ENCODE measurements at places on chromosomes 1 and 21.
A peak's percentile ranks its signal among the peaks of the same experiment; 100 is the strongest.

- peak; percentile 19 for DNase-seq
Measured at GRCh38 chr21:36788120-36788638, 89.3 kb downstream of the SIM2 start.

- DNase-seq: no peak
Measured at GRCh38 chr1:246128494-246129069, 378.5 kb downstream of the SMYD3 start.

DNA sequence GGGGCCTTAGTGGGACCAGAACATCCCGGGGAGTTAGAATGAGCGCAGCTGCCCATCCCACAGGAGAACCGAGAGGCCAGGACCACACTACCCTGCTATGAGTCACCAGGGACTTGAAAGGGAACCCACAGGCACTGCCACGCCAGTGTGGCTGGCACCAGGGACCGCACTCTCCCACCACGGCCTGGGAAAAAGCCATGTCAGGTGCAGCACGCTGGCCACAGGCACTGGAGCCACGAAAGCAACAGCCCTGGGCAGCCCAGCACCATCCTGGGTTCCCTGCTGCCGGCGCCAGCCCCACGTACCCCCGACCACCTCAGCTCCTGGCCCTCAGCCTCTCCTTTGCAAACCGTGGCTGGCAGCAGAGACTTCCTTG, 14.1 kb upstream of the TMEM240 start:
- DNase-seq: no peak

DNA sequence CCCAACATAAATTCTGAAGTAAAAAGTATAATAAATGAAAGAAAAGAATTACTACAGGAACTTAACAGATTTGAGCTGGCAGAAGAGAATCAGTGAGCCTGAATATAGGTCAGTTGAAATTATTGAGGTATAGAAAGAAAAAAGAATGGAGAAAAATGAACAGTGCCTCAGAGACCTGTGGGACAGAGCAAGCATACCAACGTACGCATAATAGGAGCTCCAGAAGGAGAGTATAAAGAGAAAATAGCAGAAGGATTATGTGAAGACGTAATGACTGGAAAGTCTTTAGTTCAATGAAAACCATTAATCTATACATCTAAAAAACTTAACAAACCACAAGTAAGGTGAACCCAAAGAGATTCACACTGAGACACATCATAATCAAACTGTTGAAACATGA, 261.8 kb downstream of the DYRK1A start:
- no peak for DNase-seq

DNA sequence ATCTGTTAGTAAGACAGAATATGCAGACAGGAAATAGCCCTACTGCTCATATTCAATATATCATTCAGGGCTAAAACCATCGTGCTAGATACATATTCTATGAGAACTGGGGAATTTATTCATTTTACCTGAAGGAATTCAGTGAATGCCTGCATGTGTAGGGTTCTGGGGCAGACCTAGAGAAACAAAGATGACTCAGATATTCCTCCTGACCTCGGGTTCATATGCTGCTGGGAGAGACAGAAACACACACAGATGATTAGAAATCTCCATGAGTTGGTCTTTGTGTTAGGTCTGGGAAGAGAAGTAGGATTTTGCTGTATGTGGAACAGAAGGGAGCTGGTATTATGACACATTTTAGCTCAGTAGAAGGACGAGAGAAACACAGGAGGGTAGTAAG, 176.5 kb upstream of the ST6GALNAC5 start:
- no peak for DNase-seq

DNA sequence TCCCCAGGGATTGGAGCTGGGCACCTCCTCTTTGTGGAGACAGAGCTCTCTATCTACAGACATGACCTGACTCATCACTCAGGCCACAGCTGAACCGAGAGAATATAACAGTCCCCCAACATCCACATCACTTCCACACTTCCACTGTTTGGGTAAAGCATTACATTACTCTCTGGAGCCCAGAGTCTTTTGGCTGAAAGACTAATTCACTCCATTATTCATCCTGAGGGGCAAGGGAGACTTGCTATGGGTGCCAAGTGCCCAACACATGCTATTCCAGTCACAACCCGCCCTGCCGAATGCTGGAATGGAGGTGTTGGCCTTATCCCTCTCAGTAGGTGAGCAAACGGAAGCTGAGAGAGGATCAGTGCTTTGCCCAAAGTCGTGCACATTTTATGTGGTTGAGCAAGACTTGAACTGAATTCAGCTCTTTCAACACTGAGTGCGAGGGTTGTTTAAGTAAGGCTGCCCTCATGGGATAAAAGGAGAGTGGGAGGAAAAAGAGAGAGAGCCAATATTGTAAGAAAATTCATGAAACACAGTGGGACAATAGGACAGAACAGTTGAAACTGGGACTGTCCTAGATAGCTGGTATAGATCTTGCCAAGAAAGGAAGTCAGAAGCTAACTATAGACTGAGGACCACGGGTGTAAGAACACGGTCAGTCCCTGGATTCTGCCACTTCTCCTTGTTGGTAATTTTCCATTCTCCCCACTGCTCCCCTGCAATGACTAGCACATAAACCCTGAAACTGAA, 13.5 kb upstream of the CHI3L1 start:
- DNase-seq: no peak

DNA sequence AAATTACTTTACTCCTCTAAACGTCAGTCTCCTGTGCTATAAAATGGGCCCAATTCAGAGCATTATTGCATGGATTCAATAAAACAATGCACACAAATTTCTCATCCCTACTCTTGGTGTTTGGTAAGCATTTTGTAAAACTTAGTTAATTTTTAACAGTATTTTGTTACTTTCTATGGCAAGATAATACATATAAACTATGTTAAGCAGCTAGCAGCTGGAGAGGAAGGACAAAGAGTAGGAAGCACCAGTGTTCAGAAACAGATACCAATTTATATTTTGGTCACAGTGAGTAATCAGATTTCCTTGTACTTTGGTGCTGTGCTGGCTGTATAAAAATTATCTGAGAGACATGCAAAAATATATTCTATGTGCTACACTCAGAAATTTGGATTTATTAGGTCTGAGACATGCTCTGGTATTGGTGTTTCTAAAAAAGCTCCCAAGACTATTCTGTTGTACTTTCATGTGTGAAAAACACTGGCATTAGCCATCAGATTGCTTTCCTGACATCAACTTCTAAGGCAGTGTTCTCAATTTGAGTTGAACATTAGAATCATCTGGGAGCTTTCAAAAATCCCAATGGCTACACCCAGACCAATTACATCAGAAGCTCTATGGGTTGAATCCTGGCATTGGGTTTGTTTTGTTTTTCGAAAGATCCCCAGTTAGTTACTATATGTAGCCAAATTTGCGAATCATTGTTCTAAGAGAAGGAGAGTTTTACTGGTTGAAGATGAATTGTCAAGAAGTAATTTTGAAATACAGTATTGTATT, 100.3 kb upstream of the C1orf87 start:
- DNase-seq: no peak

- no peak for DNase-seq
Measured at GRCh38 chr1:160399544-160400222, 681 bp upstream of the VANGL2 start.

DNA sequence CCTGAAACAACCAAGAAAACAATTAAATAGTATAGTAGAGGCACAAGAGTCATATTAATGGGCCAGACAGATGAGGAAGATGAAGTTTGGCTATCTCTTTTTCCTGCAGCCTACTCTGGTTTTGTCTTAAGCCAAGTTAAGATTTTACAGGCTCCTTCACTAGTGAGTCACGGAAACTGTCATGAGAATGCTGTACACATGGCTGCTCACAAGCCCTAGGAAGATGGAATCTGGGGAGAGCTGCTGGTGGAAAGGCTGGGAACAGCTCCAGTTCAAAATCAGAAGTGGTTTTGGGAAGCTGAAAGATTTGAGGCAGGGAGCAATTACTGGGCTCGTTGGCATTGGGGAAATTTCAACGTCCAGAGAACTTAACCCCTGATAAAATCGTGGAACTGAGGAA, 46.4 kb upstream of the S1PR1 start:
- peak; percentile 52 for DNase-seq

GRCh38 chr1:4086921-4087320, 186.8 kb upstream of the C1orf174 start:
- no peak for DNase-seq

DNA sequence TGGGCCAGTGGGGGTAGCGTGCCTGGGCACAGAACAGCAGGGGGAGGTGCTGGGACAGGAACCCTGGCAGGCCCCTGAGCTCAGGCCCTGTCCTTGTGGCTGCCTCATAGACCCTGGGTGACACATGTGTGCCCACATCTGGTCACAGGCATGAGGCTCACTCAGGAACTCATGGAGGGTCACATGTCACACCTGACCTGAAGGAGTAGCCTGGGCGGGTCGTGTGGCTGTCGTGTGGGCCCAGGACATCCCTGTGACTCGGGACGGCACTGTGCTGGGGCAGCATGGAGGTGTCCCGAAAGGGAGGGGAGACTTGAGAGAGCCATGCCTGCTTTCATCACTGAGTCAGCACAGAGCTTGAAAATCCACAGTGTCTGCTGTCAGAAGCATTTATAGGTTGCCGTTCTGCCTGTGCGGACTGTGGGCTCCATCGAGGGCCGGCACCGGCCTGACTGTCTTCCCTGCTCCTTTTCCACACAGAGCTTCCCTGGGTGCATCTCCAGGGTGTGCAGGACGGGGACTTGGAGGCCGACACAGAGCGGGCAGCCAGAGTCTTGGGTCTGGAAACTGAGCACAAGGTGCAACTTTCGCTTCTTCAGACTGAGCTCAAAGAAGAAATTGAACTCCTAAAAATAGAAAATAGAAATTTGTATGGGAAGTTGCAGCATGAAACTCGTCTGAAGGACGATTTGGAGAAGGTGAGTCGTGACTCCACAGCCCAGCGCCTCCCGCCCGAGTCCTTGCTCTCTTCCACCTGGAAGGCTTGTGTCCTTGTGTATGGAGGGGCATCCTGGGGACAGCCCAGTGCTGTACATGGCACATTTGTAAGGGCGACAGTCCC, 32.8 kb downstream of the PCNT start:
- no peak for DNase-seq

DNA sequence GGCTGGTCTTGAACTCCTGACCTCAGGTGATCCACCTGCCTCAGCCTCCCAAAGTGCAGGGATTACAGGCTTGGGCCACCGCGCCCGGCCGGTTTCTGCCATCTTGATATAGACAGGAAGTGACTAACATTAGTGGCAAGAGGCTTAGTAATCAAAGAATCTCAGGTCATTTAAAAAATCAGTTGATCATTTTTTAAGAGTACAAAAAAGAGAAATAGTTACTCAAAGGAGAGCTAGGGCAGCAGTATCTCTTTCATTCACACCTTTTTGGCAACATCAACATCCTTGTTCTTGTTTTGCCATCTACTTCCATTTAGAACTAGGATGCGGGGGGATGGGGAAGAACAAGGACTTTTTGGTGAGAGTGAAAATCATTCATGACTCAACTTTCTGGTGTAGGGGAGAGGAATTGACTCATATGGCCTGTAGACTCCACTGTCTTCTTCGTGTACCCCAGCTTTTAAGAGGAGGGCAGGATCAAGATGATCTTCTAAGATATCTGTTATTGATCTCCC, 8.8 kb downstream of the FCRLB start:
- DNase-seq: no peak

DNA sequence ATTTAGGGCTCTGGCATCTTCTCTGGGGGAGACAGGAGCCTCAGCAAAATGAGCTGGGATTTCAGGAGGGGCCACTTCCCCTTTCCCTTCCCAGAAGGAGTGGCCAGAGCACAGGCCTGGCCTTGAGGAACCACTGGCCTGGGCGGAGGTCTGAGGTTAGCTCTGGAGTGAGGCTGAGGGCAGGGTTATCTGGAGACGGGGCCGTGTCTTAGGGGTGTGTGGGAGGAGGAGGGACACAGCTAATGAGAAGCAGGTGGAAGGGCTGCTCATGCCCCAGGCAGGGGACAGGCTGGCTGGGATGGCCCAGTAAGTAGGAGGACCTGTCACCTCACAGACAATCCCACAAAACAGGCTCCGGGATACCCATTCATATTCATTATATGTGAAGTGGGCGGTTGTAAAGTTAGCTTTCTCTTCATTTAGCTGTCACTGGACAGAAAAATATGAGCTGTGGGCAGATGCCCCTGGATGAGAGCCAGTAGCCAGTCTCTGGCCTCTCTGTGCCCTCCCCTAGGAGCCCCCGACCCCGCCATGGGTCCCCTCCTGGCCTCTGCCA, 12.4 kb downstream of the ALX3 start:
- DNase-seq: peak; percentile 30

DNA sequence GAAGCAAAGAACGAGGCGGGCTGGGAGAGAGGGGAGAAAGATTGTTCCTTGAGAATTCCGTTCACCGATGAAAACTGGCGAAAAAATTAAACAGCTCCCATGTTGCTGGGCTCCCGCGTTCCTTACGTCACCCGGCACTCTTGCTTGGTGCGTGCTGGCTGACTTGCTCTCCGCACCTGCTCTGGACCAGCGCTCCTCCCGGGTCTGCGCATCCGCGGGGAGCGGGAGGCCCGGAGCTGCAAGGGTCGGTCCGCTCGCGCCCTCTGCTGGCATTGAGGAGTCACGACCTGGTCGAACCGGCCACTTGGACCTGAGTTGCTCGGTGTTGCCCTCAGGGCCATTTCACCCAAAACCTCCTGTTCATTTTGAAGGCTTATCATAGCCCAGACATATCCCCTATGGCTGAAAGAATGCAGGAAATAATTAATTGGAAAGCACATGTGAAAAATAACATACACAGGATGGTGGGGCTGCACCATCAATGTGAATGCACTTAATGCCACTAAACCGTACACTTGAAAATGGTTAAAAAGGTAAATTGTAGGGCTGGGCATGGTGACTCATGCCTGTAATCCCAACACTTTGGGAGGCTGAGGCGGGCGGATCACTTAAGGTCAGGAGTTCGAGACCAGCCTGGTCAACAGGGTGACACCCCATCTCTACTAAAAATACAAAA, 98.9 kb upstream of the BACE2 start:
- no peak for DNase-seq

DNA sequence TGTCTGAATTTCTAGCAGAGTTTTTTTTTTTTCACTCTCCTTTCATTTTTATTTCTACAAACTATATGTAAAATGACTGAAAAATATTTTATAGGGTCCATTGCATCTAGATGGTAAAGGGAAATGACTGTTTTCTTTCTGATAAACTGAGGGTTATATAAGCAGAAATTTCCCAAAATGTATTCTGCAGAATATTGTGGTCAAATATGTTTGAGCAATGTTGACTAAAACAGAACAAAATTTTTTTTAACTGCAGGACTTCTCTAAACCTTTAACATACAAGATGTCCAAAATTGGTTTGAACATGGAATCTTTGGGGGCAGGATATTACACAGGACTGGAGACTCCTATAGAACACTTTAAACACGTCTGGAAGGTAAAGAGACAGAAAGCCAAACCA, 190.5 kb downstream of the TOMM20 start:
- no peak for DNase-seq

- no peak for DNase-seq
Measured at GRCh38 chr1:218374401-218375353, 29.5 kb downstream of the TGFB2 start.

DNA sequence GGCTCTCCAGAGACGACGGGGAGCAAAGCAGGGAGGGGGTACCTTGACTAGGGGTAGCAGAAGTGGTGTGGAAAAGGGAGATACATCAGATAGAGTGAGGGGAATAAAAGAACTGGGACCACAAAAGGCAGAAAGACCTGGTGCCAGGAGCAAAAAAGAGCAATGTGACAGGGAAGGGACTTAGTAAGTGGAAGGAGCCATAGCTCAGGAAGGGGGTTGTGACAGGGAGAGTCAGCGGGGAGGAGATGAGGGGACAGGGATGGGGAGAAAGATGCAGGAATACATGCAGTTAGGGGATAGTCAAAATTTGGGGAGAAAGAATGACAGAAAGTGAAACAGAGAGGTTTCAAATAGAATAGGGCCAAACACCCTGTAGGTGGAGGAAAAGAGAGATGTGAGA, 20.5 kb downstream of the RHOU start:
- DNase-seq: no peak

- no peak for DNase-seq
Measured at GRCh38 chr1:218933513-218933912, 240.2 kb upstream of the LYPLAL1 start.

Data from BJ (cell line).